Activated CD4-positive, alpha-beta T cell treated with anti-CD3 and anti-CD28 coated beads, Interleukin-2, amount 50 U/mL, for 1 hour (primary cell): ENCODE measurements at places on chromosomes 12 and 14.

DNA sequence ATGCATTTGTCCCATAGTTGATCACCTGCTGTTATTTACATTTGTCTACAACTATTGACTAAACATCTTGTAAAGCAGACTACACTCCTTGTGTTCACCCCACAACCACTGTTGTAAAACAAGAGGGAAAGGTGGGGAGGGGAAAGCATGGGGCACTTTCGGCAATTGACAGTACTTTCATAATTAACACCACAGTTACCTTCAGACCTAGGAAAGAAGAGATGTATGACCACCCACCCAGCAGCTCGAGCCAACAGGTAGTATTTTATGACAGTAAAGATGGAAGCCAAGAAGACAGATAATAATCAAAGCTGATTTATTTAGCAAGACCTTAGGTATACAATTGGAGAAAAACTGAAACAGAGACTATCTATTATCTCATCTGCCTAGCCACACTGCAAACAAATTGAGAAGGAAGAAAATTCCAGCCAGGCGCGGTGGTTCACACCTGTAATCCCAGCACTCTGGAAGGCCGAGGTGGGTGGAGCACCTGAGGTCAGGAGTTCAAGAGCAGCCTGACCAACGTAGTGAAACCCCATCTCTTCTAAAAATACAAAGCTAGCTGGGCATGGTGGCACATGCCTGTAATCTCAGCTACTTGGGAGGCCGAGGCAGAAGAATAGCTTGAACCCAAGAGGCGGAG lies 11.2 kb downstream of the HECTD4 start:
- no peak for DNase-seq

GRCh38 chr12:123278101-123278627 lies 6.5 kb upstream of the CDK2AP1 start:
- DNase-seq: no peak

GRCh38 chr14:93103392-93104080 lies 12.2 kb downstream of the ITPK1 start:
- DNase-seq: peak; percentile 43

- no peak for DNase-seq
Observed at GRCh38 chr12:129202109-129202814, 349.0 kb downstream of the GLT1D1 start.

- no peak for DNase-seq
Observed at GRCh38 chr14:54001189-54001878, 44.7 kb upstream of the BMP4 start.

- peak; percentile 20 for DNase-seq
Observed at GRCh38 chr12:120971299-120972180, 6.8 kb upstream of the HNF1A start.

DNA sequence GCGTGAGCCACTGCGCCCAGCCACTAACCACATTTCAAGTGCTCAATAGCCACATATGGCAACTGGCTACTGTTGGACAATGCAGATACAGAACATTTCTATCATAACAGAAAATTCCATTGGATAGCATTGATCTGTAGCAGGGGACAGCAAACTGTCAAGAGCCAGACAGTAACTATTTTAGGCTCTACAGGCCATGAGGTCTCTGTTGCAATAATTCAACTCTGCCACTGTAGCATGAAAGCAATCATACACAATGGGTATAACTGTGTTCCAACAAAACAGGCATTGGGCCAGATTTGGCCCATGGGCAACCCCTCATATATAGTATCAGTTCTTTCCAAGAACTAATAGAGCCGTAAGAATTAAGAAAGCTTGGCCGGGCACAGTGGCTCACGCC lies 8.0 kb downstream of the CSRNP2 start:
- no peak for DNase-seq

- no peak for DNase-seq
Observed at GRCh38 chr14:50040895-50041465, 75.4 kb downstream of the VCPKMT start.

GRCh38 chr12:5988088-5988487 lies 43.0 kb upstream of the ANO2 start:
- DNase-seq: no peak

DNA sequence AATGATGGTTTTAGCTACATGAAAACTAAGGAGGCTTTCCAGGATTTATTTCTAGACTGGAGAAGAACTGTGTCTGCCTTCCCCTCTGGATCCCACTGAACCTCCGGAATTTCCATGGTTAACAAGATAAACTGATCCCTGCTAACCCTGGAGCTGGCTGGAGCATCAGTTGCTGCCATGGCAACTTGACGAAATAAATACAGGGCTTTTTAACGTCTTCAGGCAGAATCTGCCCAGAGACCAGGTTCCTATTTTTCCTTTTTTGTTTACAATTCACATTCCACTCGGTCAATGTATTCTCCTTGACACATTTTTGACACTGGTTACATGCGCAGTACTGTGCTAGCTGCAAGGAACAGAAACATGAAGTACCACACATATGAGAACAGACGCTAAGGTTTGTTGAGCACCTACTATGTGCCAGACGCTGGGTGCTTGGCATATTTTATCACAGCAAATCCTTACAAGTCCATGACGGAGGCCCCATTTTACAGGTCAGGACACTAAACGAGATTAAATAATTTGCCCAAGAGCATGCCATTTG lies 1.7 kb downstream of the C14orf132 start:
- no peak for DNase-seq

DNA sequence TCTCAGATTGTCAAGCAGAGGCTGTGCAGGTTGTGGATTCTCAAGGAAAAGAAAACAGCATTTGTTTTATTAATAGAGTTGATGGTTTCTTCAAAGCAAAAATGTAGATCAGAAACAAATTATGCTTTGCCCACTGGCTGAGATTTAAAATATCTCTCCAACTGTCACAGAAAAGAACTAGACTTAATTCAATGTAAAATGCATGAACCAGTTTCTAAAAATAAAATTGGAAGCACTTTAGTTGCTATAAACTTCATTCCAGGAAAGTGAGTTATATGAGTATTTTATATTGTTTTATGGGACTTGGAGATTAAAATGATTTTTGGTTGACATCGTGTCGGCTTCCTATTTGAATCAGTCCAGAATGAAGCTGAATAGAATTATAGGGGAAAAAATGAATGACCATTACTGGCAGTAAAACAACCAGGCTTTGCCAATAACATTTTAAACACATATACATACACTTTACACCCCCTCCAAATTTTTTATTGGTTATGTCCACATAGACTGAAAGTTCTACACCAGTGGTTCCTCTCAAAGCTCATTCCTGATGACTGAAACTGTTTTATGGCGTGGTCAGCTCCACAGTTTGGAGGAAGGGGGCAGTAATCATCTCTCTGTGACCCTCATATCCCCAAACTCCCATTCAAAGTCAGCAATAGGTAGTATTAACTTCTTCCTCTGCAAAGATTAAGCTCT lies 55.5 kb upstream of the DAAM1 start:
- DNase-seq: no peak
